Stimulated activated CD4-positive, alpha-beta T cell treated with anti-CD3 and anti-CD28 coated beads, Interleukin-4, amount 100 ng/mL, for 48 hours (primary cell): ENCODE measurements at places on chromosomes 7 and 10.

- no peak for DNase-seq
These were observed 22.5 kb downstream of the CFAP43 start for GRCh38 chr10:104209575-104210198.

GRCh38 chr7:48011951-48012350 lies 17.0 kb downstream of the SUN3 start:
- no peak for DNase-seq

DNA sequence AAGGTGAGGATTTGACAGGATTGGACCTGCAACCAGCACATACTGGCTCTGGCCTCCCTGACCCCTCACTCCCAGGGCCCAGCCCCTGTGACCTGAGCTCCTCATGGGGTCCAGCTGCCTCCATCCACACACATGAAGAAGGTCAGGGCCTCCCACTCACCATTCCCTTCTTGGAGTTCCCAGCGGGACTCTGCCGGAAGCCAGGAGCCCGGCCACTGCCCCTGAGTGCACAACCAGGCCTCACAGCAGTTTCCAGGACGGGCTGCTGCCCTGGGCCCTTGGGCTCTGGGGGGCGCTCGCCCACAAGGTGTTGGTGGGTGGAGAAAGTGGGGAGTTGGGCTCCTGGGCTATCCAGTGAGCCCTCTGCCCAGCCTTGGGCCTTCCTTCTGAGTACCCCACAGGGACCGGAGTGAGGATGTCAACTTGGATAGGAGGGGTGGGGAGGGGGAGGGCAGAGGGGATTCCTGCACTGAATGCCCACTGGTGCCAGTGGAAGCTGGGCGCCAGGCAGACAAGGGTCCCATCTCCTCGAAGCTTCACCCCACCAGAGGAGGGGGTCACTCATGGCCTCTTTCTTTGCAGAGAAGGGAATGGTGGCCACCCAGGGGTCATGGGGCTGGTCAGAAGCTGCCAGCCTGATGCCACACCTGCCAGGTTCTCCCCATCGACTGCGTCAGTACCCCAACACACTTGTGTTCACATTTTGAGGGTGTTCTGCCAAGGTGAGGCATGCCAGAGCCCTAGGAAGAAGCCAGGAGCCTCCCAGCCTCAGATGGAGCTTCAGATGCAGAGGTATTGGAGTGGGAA lies 115.3 kb downstream of the PTPN20 start:
- DNase-seq, result no peak

GRCh38 chr7:155441856-155442255 lies 16.1 kb upstream of the EN2 start:
- no peak for DNase-seq

- no peak for DNase-seq
These were observed 13.7 kb upstream of the MAP3K8 start for GRCh38 chr10:30420266-30420665.

DNA sequence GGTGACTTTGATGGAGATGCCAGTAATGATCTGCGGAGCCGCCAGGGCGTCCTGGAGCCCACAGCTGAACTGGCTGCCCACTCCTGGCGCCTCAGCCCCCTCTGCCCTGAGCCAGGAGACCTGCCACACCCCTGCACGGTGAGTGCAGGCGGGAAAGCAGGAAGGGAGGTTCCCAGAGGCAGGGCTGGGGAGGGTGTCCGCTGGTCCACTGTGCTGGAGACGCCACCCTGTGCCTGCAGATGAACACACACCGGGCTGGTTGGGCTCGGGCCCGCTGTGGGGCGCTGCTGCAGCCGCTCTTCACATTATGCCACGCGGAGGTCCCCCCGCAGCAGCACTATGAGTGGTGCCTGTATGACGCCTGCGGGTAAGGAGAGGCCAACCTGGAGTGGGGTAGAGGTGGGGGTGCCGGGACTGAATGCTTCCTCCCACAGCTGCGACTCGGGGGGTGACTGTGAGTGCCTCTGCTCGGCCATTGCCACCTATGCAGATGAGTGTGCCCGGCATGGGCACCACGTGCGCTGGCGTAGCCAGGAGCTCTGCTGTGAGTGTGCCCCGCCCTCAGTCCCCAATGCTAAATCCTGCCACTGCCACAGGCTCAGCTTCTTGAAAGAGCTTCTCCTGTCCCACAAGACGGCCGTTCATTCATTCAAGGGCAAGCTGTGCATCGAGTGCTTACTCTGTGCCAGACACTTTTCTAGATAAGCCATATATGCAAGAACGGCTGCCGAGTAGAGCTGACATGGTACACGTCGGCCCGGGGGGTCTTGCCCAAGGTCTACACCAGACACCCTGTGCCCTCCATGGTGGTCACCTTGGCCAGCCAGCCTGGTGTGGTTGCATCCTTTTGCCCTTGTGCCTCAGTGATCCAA lies 14.3 kb upstream of the ZNF467 start:
- no peak for DNase-seq

- no peak for DNase-seq
These were observed 89.1 kb downstream of the MMRN2 start for GRCh38 chr10:86868353-86868752.

DNA sequence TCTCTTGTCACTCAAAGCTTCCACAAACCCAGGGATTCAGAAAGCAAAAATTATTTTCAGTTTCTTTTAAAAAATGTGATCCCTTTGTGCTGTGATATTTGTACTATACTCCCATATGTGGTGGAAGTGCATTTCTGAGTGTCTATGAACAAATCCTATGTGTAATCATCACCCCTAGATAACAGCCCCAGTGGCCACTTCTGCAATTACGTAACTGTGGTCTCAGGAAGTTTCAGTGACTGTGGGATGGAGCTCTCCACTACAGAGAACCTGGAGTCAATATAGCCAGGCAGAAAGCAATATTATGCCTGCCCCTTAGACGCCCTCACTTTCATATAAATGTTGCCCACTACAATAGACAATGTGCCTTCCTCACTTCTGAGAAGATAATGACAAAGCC lies 1101.7 kb upstream of the GHITM start:
- no peak for DNase-seq

DNA sequence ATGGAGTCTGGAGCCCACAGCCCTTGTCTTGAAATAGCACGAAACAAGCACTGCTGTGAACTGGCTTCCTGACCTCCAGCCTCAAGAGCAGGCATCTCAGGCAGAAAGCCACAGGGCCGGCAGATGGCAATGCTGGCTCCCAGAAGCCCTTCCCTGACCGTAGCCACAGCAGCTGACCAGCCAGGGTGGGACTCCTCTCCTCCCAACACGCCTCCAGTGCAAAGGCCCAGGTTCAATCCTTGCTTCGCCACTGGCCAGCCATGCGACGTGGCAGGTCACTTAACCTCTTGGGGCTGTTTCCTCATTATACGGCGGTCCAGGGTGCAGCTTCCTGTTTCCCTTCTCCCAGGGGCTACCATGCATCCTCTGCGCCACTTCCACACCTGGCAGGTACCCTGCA lies 12.8 kb downstream of the PRKAG2 start:
- DNase-seq, result no peak

- DNase-seq, result no peak
These were observed 1130.0 kb downstream of the DNAJB9 start for GRCh38 chr7:109699661-109700060.

DNA sequence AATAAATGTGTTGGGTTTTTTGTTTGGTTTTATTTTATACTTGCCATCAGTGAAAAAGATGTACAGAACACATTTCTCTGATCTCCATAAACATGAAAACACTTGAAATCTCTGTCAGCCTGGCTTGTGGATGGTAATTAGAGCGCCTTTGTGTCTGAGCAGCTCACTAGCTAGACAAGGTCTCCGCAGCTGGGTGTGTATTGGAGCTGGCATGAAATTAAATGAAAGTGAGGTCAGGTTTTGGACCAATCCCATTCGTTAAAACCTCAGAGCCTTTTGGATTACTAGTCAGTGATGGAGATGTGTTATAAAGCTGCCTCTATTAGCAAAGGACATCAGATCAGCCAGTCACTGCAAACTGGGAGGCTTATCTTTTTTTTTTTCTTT lies 2.7 kb downstream of the FRAT1 start:
- DNase-seq, result no peak

GRCh38 chr7:52270301-52270700 lies 765.1 kb upstream of the POM121L12 start:
- no peak for DNase-seq

DNA sequence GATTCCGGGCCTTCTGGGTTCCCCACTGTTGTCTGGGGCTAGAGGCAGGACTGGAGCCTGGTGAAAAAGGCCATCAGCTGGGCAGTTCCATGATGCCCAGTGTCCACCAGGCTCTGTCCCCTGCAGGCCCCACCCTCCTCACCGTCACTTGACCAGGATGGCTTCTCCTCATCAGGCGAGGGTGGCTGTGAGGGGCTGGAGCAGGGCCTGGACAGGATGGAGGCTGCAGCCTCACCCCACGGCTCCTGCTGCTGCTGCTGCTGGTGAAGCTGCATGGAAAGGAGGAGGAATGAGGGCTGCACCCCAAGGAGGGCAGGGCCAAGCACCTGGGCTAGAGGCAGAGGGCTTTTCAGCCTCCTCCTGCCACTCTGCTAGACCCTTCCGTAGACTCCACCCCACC lies 8.3 kb downstream of the ATG9B start:
- DNase-seq, result no peak

DNA sequence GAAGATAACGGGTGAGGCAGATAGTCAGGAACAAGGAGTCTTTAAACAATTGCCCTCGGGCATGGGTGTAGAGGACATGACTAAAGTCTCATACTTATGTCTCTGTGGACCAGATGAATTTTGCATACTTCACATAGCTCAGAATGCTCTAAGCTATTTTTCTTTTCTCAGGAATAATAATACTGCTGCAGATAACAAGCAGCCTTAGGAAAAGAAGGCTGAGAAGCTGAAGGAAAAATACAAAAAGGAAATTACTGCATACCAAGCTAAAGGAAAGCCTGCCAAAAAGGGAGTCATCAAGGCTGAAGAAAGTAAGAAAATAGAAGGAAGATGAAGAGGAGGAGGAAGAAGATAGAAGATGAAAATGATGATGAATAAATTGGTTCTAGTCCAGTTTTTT lies 13.4 kb upstream of the ERCC6 start:
- no peak for DNase-seq

- DNase-seq, result peak; percentile 36
These were observed 779 bp downstream of the C1QL3 start for GRCh38 chr10:16520900-16521299.

GRCh38 chr7:50335795-50336754 lies 31.6 kb downstream of the IKZF1 start:
- peak; percentile 71 for DNase-seq

GRCh38 chr7:65390588-65390987 lies 16.9 kb downstream of the ZNF92 start:
- no peak for DNase-seq

DNA sequence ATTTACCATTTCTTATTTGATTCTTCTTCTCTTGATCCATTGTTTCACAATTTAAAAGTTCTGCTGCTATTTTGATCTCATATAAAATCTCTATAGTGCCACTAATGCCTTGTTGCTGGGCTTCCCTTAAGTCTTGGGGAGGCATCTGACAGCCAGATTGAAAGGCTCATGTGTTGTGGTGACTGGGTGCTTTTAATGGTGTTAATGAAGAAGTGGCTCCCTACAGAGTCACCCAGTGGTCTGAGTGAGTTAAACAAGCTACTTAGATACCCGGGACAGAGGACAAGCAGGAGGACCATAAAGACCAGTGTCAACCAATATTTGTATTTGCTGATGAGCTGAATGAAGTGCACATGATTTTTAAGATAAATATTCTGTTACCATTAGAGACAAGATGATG lies 176.4 kb upstream of the HABP2 start:
- no peak for DNase-seq

- DNase-seq, result no peak
These were observed 381.3 kb downstream of the KCNMA1 start for GRCh38 chr10:77256346-77256745.

GRCh38 chr7:53292341-53292740 lies 256.9 kb downstream of the POM121L12 start:
- no peak for DNase-seq

GRCh38 chr7:40765639-40766038 lies 630.8 kb downstream of the SUGCT start:
- no peak for DNase-seq

DNA sequence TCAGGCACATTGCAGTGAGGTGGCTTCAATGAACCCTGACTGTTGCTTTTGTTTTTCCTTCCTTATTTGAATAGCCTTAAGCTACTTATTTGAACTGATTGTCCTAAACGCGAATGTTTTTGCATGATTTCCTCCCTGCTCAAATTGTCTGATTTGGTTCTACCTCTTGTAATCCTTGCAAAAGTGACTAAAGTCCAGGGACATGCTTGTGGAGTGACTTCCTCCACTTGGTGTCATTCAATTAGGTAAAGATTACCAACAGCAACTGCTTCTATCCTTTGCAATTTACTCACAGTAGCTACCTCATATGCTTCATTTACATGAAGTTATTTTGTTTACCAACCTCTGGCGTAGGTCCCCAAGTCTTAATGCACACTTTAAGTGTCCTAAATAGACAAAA lies 295.9 kb upstream of the TMEM229A start:
- DNase-seq, result no peak

DNA sequence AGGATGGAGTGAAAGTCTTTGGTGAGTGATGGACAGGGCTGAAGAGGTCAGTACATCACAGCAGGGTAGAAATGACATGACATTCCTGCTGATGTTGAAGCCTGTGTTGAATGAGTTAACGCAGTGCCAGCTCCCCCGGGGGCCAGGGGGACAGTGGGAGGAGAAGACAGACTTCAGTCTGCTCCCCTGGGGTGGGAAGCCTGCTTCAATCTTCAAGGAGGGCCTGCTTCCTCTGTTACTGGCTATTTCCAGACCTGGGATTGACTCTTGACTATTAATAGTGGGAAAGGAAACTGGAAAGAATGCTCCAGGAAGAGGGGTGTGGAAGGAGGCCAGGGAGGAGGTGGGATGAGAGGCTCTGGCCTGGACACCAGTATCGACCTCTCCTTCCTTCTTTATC lies 27.2 kb downstream of the PODXL start:
- no peak for DNase-seq

- no peak for DNase-seq
These were observed 223.4 kb downstream of the BMPER start for GRCh38 chr7:34128762-34129161.

DNA sequence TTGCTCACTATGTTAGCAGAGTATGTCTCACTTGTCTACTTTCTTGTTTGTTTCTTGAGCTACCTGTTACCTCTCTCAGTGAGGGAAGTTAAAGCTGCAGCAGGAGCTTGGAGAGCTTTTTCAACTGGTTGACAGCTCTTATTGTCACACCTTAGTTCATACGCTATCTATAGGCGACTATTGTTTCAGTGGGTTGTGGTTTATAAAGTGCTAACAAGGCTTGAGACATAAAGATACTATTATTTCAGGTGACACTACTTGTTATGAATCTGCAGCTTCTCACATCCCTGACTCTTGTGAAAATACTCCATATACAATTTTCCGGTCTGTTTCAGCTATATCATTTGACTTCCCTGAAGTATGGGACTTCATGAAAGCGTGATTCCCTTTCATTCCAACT lies 167.4 kb downstream of the CSTF2T start:
- DNase-seq, result no peak

- peak; percentile 35 for DNase-seq
These were observed 40.6 kb downstream of the CYP17A1 start for GRCh38 chr10:102796407-102797176.

GRCh38 chr10:86182150-86182549 lies 184.4 kb downstream of the GRID1 start:
- no peak for DNase-seq
